ENCODE measurements at places on chromosomes 1 and 21. TPM values are rescaled to one million over a fixed set of nuclear protein-coding genes. Genes with fewer than 3 reads are reported as not detected.

DNA sequence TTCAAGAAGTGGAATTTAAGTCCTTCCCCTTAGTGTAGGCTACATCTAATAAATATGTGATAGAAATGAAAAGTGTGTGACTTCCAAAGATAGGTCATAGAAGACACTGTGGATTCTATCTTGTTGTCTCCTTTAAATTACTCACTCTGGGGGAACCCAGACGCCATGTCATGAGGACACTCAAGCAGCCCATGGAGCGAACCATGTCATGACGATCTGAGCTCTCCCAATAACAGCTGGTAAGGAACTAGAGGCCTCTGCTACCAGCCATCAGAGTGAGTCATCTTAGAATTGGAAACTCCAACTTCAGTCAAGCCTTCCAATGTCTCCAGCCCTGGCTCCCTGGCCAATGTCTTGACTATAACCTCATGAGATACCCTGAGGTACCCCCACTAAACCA is 6.3 kb downstream of the COA7 start:
- peaks cover 29% of the 10 kb centered on the region for H3K36me3 ChIP-seq
- no peak for DNase-seq
- no peak overlapping the region for H3K27ac ChIP-seq

DNA sequence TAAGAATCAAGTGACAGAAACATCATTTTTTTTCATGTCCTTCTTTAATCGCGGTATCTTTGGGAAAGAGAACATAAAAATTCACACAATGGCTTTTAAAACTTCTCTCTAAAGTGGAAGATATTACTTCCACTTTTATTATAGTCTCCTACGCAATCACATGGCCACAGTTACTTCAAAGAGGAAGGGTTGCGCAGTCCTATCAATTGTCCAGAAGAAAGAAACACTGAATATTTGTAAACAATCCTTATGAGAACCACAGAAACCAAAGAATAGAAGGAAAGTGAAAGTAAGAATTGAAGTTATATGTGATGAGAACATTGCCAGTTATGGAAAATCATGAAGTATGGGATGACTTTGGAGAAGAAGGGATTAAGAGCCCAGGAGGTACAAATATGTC is 32.6 kb downstream of the CFH start:
- H3K27ac ChIP-seq = no peak overlapping the region
- DNase-seq = no peak
- H3K4me1 ChIP-seq = no peaks in the 10 kb centered on the region
- no peaks in the 10 kb centered on the region for H3K27me3 ChIP-seq

GRCh38 chr1:4549930-4550329 is 104.5 kb upstream of the AJAP1 start:
- no peak overlapping the region for H3K4me3 ChIP-seq
- no peaks in the 10 kb centered on the region for H3K36me3 ChIP-seq
- H3K27ac ChIP-seq = no peak overlapping the region
- no peaks in the 10 kb centered on the region for H3K4me1 ChIP-seq

DNA sequence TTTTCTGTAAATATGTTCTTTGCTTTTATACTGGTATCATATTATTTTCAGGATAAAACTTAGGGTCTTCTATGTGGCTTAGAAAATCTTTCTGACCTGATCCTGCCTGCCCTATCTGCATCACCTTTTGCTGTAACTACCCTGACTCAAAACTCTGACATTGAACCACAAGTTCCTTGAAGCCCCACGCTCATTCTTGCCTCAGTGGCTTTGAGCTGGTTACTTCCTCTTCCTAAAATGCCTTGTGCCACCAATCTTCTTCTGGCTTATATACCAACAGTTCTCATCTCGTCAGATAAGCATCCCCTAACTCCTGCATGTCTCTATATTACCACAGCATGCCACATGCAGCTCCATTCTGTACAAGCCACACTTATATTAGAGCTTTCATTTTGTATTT is 84.5 kb upstream of the LRRC7 start:
- no peak overlapping the region for H3K4me3 ChIP-seq
- H3K4me1 ChIP-seq = peaks cover 3% of the 10 kb centered on the region
- no peak for DNase-seq
- no peaks in the 10 kb centered on the region for H3K27me3 ChIP-seq

GRCh38 chr1:193707271-193708021 is 521.0 kb upstream of the B3GALT2 start:
- no peaks in the 10 kb centered on the region for H3K36me3 ChIP-seq
- H3K4me3 ChIP-seq = no peak overlapping the region
- no peaks in the 10 kb centered on the region for H3K27me3 ChIP-seq
- peaks cover 3% of the 10 kb centered on the region for H3K4me1 ChIP-seq
- DNase-seq = no peak

DNA sequence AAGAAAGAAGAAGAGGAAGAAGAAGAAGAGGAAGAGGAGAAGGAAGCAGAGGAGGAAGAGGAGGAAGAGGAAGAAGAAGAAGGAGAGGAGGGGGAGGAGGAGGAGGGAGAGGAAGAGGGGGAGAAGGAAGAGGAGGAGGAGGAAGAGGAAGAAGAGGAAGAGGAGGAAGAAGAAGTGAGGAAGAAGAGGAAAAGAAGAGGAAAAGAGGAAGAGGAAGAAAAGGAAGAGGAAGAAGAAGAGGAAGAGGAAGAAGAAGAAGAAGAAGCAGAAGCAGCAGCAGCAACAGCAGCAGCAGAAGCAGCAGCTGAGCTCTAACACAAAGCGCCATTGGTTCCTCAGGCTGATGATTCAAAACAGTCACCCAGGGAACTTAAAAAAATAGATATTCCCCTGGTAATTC is 34.0 kb downstream of the DNAI4 start:
- H3K4me3 ChIP-seq = no peak overlapping the region
- H3K27ac ChIP-seq = no peak overlapping the region
- no peaks in the 10 kb centered on the region for H3K4me1 ChIP-seq
- no peak for DNase-seq
- H3K27me3 ChIP-seq = no peaks in the 10 kb centered on the region

CLCA4 gene
- total RNA-seq = not detected

MYCL gene
- 3.1 TPM for total RNA-seq

MCOLN2 gene
- 1.7 TPM for total RNA-seq

PKLR gene
- not detected for total RNA-seq

NECTIN4 gene
- total RNA-seq = not detected

DNA sequence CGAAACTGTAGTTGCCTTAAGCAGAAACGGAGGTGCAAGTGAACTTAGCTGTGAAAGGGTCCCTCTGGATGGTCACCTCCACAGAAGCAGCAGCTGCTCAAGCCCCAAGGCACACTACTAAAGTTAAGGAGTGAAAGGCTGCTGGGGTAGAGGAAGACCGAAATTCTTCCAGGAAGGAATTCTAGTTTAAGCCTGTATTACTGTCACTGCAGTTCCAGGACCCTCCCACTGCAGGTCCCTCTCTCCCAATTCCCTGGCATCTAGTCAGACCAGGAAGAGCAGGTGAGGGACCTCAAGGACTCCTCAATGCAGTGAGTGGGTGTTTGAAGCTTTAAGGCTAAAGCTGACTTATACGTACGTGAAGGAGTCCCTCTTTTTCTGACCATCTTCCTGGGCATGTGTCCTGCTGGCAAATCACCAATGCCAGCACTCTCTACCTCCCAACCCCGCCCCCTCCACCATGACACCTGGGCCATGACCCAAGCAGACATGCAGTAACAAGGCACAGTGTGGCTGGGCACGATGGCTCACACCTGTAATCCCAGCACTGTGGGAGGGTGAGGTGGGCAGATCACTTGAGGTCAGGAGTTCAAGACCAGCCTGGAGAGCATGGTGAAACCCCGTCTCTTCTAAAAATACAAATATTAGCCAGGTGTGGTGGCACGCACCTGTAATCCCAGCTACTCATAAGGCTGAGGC is 57.2 kb downstream of the TGFBR3 start:
- no peak for DNase-seq
- no peak overlapping the region for H3K4me3 ChIP-seq
- no peaks in the 10 kb centered on the region for H3K27me3 ChIP-seq

GRCh38 chr1:231214918-231215680 is 25.9 kb upstream of the GNPAT start:
- no peaks in the 10 kb centered on the region for H3K27me3 ChIP-seq
- H3K4me3 ChIP-seq = no peak overlapping the region
- no peak for DNase-seq
- H3K4me1 ChIP-seq = peaks cover 13% of the 10 kb centered on the region

DNA sequence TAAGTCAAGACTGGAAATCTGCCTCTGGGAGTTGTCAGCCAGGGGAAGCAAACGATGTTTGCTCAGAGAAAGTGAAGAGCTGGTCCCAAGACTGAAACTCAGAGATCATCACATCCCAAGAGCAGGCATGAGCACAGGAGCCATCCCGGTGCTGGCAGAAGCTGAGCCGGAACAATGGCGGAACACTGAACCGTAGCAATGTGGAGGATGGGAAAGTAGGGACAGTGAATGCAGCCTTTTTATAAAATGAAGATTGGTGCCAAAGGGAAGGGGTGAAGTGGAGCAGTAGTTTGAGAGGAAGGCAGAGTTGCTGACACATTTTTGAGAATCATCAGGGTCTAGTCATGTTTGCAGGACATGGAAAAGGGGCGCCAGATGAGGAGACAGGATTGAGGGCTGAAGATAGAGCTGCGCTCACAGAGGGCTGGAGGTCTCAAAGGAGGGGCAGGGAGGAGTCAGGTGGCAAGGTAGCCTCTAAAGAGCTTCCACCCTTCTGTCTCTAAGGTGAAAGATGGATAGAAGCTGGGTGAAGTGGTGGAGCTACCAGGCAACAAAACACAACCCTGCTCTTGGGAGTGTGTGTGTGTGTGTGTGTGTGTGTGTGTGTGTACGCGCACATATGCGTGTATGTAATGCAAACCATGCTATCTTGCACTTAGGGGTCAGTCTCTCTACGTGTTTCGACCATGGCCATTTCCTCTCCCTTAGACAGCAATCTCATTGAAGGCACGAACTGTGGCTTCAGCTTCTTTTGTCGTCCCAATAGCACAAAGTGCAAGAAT is 94.3 kb upstream of the IRF2BP2 start:
- H3K36me3 ChIP-seq = no peaks in the 10 kb centered on the region
- no peak overlapping the region for H3K4me3 ChIP-seq

DNA sequence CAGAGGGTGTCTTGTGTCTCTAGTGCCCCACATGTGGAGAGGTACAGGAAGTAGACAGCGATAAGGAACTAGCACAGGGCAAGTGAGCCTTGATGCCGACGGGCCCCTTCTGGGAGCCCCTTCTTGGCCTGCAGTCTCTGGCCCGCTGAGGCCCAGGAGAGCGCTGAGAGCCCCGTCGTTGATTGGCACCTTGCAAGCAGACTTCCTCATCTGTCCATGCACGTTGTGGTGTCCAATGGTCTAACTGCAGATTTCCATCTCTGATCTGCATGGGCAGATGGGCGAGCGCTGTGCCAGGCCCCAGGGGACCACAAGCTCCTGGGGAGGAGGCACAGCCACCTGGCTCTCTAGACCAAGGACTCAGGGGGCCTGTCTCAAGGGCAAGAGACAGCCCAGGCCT is 32.4 kb downstream of the PLEKHA6 start:
- no peaks in the 10 kb centered on the region for H3K27me3 ChIP-seq
- no peak overlapping the region for H3K4me3 ChIP-seq
- no peaks in the 10 kb centered on the region for H3K36me3 ChIP-seq
- no peak for DNase-seq
- H3K4me1 ChIP-seq = no peaks in the 10 kb centered on the region

ICOSLG gene
- 0.54 TPM for total RNA-seq

- H3K4me3 ChIP-seq = no peak overlapping the region
- H3K4me1 ChIP-seq = peaks cover 11% of the 10 kb centered on the region
- no peak overlapping the region for H3K27ac ChIP-seq
- no peaks in the 10 kb centered on the region for H3K36me3 ChIP-seq
- no peak for DNase-seq
- no peaks in the 10 kb centered on the region for H3K27me3 ChIP-seq
Measured at GRCh38 chr1:207958376-207959139, 47.6 kb upstream of the CD34 start.

AJAP1 gene
- 1.6 TPM for total RNA-seq

GRCh38 chr1:92342401-92342800 is 43.5 kb downstream of the RPAP2 start:
- no peaks in the 10 kb centered on the region for H3K4me1 ChIP-seq
- no peaks in the 10 kb centered on the region for H3K27me3 ChIP-seq
- no peaks in the 10 kb centered on the region for H3K36me3 ChIP-seq
- no peak overlapping the region for H3K4me3 ChIP-seq

DNA sequence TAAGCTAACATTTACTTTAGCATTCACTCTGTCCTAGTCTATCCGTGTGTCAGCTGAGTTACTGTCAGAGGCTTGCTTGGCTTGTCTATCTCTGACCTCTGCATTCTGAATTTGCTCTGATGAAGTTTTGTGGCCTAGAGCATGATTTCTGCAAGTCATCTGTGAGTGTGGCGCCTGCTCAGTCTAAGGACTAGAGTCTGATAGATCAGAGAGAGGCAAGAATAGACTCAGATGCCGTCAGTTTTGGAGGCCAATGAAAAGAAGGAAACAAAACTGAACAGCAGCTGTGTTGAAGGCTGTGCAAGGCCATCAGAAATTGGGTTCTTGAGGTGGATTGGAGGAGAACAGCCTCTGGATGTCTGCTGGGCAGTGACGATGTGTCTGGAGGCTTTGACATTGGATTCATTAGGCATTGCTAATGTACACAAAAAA is 573.1 kb downstream of the USP25 start:
- DNase-seq = peak; percentile 20
- peaks cover 8% of the 10 kb centered on the region for H3K4me1 ChIP-seq
- H3K27ac ChIP-seq = no peak overlapping the region
- H3K27me3 ChIP-seq = no peaks in the 10 kb centered on the region

- H3K27ac ChIP-seq = no peak overlapping the region
- no peaks in the 10 kb centered on the region for H3K36me3 ChIP-seq
- no peaks in the 10 kb centered on the region for H3K27me3 ChIP-seq
- peaks cover 19% of the 10 kb centered on the region for H3K4me1 ChIP-seq
Measured at GRCh38 chr1:14390816-14391215, 207.7 kb upstream of the KAZN start.

RNU1-3 gene
- under 0.01 TPM for total RNA-seq

GRCh38 chr1:230415405-230416132 is 10.6 kb downstream of the PGBD5 start:
- no peak overlapping the region for H3K4me3 ChIP-seq
- H3K27ac ChIP-seq = no peak overlapping the region
- H3K27me3 ChIP-seq = no peaks in the 10 kb centered on the region
- no peaks in the 10 kb centered on the region for H3K36me3 ChIP-seq
- DNase-seq = no peak

- no peaks in the 10 kb centered on the region for H3K4me1 ChIP-seq
- H3K27ac ChIP-seq = no peak overlapping the region
- no peaks in the 10 kb centered on the region for H3K27me3 ChIP-seq
Measured at GRCh38 chr1:118618618-118619340, 369.4 kb downstream of the TBX15 start.

CLCA1 gene
- total RNA-seq = not detected

KCNK2 gene
- 3.9 TPM for total RNA-seq

GRCh38 chr1:221697923-221698425 is 43.9 kb downstream of the DUSP10 start:
- H3K27me3 ChIP-seq = no peaks in the 10 kb centered on the region
- H3K36me3 ChIP-seq = no peaks in the 10 kb centered on the region
- no peak overlapping the region for H3K4me3 ChIP-seq
- H3K4me1 ChIP-seq = peaks cover 16% of the 10 kb centered on the region

GRCh38 chr1:151134991-151135390 is 11.4 kb downstream of the SEMA6C start:
- no peak for DNase-seq
- H3K4me3 ChIP-seq = no peak overlapping the region
- H3K36me3 ChIP-seq = no peaks in the 10 kb centered on the region
- H3K4me1 ChIP-seq = peaks cover 10% of the 10 kb centered on the region

GRCh38 chr1:33986390-33987095 is 122.7 kb downstream of the HMGB4 start:
- H3K36me3 ChIP-seq = no peaks in the 10 kb centered on the region
- no peaks in the 10 kb centered on the region for H3K27me3 ChIP-seq
- H3K4me3 ChIP-seq = no peak overlapping the region
- no peaks in the 10 kb centered on the region for H3K4me1 ChIP-seq

GJA8 gene
- not detected for total RNA-seq

- no peak for DNase-seq
- no peak overlapping the region for H3K4me3 ChIP-seq
- H3K36me3 ChIP-seq = no peaks in the 10 kb centered on the region
- H3K27me3 ChIP-seq = no peaks in the 10 kb centered on the region
Measured at GRCh38 chr1:64900916-64901315, 65.4 kb downstream of the JAK1 start.

Measured in thyroid gland (tissue), 4 donors.